GM12878 (cell line): ENCODE measurements at places on chromosomes 2 and 18.

GRCh38 chr2:66433945-66434678, 813 bp upstream of the MEIS1 start:
- DNase-seq: no peak

DNA sequence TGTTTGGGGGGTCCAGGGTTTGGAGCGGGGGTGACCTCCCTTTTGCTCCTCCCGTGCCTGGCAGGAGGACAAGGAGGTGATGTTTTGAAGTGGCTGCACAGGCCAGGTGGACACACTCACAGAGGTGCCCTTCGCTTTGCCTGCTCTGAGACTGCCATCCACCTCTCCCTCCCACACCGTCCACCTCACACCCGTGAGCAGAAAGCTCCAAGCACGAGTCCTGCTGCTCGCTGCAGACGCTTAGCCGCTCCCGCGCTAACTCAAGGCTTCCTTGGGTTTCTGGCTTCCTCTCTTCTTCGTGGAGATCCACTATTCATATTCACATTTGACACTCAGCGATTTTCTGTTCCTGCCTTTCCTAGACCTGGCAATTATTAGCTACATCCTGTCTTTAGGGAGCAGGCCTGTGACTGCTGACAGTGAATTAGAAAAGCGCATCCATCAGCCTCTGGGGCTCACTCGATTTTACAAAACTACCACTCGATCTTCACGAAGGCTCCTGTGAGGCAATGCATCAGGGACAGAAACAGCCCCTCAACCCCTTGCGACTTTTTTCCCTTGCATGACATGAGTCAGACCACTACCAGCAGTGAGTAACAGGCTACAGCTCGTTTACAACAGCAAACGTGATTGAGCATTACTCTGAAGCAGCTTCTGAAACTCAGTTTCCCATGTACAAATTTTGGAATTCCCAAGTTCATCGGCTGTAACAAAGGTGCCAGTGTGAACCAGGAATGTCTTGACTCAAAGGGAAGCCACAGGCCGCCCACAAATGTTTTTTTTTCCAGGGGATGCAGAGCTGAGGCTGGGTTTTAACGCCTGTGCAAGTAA, 238.7 kb upstream of the SOX11 start:
- no peak for DNase-seq

DNA sequence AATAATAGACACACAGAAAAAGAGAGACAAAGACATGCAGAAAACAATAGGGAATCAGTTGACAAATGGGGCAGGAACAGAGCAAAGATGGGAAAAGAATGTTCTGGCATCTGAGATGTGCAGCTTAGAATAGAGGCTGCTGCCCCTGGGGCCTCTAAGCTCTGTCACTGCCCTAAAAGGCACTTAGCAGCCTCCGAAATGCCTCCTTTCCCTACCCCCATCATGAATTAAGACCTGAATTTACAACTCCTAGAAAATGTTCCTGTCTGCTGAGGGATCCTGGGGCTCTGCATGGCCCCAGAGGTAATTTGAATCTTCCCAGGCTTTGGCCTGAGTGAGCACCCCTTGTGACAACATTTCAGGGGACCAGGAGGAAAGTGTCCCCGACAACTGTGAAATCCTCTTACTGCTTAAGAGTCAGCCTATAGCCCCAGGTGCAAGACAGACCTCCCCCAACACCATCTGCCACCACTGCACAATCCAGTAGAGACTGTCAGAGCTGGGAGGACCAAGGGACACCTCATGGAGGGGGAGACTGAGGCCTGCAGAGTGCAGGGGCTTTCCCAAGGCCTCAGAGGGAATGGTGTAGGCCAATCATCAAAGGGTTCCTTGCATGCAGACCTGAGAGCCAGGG, 24.8 kb downstream of the MRPL35 start:
- no peak for DNase-seq

DNA sequence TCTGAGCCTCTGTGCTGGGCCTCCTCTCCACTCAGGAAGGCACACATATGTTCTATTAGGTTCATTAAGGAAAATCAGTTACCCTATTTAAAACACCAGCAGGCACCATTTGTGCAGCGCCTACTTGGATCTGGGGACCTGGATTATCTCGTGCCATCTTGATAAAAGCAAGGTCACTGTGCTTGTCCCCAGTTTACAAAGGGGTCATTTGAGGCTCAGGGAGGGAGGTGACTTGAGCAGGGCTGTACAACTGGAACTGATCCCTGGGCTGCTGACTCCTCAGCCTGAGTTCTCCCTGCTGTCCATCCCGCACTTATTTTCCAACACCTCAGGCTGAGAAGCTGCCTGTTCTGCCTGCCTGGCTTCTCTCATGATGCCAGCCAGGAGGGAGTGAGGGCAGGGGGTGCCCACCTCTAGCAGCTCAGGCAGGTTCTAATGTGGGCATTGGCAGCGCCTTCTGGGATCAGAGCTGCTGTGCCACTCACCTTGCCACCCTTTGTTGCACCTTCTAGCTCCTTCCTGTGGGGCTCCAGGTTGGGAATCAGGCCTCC, 120.3 kb downstream of the GLI2 start:
- DNase-seq: no peak

DNA sequence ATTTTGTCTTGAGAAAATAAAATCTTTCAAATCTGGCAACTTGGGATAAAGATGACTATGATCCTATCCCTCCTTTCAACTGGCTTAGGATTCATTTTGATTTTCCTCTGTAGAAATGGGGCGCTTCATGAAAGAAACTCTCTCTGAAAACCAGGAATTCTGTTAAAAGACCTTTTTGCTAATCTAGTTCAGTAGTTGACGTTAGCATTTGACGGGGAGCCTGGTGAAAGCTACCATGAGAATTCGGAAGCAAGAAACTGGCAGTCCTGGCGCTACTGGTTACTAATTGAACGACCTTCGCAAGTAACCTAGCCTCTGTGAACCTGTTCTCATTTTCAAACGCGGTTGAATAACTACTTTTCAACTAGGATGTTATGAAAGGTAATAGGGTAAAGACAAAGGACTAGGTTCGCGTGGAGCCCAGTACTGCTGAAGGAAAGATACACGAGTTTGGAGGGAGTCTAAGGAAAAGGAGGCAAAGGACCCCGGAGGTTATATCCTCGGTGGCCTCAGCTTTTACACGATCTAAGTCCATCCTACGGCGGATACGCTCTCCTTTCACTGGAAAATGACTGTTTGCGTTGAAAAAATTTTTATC, 604 bp upstream of the STK11IP start:
- DNase-seq: no peak

DNA sequence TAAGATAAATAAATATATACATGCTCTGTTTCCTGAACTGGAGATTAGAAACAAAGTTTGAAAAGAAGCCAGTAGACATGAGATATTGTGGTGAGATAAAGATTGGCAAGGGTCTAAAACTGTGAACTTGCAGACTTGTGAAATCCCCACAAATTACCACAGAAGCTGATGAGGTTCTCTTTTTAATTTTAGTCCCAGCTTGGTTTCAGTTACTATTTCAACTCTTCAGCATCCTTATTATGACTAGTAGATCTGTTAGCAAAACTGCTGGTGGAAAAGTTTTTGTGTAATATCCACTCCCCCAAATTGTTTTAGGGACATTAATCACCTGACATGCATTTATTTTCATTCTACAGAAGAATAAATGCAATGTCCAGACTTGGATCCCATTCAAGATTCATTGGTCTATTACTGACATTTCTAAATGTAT, 20.8 kb downstream of the RASGRP3 start:
- DNase-seq: peak; percentile 92

- no peak for DNase-seq
Observed at GRCh38 chr18:60506682-60507081, 134.1 kb upstream of the MC4R start.

- DNase-seq: no peak
Observed at GRCh38 chr2:20722592-20723240, 55.8 kb downstream of the GDF7 start.

DNA sequence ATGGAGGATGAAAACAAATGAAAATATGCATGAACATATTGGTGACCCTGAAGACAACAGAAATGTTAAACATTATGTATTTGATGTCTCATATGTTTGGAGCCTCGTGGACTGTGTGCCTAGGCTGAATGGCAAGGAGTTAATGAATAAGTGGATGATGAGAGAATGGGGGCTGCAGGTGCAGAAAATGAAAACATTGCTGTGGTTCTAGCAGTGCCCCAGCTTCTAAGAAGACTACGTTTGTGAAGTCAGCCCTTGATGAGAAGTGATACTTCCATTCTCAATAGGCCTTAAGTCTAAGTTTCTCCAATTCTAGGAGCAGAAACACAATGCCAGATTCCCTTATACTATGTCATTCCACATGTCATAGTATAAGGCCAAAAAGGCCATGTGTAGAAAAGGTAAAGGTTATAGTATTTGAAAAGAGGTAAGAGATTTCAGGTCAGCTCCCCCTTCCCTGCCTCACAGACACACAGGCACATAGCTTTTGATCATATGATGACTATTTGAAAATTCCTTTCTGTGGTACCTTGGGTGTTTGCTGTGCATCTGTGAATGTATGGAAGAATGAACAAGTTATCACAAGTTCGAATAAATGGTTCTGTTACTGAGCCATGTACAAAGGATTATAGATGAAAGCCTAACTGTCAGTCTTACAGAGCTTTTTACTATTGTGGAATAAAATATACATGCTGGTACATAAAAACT, 280.8 kb downstream of the SETBP1 start:
- DNase-seq: no peak

DNA sequence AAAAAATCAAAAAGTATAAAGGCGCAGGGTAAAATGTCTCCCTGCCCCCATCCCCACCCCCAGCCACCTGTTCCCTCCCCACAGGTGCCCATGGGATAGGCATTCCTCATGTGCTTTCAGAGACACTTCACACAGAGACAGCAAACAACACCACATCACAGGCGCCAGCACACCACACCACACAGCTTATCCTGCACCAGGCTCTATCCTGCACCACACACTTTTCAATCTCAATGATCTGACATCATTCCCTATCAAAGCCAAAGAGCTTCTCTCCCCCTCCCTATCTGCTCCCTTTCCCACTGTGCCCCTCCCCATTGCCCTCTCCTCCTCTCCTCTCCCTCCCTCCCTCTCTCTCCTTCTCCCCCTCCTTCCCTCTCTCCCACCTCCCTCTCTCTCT, 15.5 kb downstream of the FAM178B start:
- DNase-seq: no peak

- DNase-seq: no peak
Observed at GRCh38 chr2:130987519-130988425, 105.5 kb downstream of the FAM168B start.

DNA sequence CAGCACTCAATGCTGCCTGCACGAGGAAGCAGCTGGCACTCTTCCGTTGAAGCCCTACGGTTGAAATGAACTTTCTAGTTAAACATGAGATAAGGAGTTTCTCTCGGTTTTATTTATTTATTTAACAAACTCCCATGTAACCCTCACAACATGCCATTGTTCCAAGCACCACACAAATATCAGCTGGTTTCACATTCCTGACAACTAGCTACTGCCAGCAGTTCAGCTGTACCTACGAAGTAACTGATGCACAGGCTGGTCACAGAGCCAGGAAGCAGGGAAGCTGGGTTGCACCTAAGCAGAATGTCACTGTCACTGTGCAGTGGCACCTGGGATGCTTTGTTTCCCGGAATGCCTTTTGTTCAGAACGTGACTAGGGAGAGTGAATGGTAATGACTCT, 18.1 kb downstream of the TIMM21 start:
- no peak for DNase-seq
